ENCODE measurements at places on chromosomes 2 and 18.

- no peak for DNase-seq
Measured at GRCh38 chr2:147500229-147500628, 344.6 kb upstream of the ACVR2A start.

DNA sequence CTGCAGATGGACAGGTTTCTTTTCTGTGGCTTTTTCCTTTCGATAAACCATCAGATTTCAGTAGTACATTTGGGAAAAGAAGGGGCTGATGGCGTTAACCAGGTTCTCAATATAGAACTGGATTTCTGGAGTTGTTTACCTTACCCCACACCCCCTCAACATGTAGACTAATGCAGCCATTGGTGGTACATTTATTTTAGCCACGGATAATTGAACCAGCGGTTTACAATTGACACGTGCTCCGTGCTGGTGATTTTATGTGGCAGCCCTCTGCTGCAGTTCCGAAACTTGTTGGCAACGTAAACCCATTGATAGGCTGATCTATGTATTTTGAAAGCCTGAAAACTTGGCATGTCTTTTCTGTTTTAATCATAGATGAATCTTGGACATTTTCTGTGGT, 5.4 kb downstream of the SOX11 start:
- DNase-seq = peak; percentile 28

GRCh38 chr18:34292594-34292993, 67.9 kb upstream of the NOL4 start:
- DNase-seq = no peak

DNA sequence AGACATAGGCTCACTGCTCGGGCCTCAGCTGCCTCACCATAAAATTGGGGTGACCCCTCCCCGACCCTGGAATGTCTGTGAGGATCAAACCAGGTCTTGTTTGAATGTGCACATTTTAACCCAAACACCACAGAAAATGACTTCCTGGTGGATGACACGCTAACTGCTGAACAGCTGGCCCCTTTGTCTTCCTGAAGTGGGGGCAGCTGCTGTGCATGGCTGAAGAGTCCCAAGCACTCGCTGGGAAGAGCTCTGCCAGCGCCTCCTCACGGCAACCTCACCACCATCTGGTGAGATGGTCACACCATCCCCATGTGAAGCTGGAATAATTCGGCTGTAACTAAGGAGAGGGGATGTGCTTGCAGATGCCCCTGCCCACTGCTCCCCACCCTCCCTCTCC, 34.0 kb downstream of the AQP12A start:
- DNase-seq = no peak

DNA sequence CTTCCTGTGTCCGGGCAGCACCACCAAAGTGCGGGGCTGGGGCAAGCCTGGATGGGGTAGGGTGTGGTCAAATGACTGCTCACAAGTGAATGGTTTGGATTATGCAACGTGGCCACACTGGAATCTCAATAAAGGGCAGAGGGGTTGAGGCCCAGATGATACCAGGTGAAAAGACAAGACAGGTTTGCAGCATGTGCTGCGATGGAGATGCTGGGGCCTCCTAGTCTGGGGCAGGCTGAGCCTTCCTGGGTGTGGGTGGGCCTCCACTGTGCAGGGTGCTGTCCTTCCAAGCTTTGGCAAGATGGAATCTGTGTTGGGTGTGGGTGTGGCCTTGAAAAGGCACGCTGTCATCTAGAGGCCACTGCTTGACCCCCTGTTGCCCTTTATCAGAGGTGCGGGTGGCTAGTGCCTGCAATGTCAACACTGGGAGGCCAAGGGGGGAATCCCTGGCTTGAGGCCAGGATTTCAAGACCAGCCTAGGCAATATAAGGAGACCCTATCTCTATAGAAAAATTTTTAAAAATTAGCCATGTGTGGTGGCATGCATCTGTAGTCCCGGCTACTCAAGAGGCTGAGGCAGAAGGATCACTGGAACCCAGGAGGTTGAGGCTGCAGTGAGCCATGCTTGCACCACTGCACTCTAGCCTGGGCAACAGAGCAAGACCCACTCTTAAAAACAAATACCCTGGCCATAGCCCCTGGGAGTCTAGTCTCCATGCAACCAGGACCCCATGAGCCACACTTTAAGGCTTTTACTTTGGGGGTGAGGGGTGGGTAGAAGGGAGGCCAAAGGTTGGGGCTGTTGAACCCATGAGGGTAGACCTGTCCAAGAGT, 13.8 kb downstream of the RRM2 start:
- no peak for DNase-seq

- DNase-seq = no peak
Measured at GRCh38 chr2:95010718-95011117, 14.8 kb upstream of the MAL start.

DNA sequence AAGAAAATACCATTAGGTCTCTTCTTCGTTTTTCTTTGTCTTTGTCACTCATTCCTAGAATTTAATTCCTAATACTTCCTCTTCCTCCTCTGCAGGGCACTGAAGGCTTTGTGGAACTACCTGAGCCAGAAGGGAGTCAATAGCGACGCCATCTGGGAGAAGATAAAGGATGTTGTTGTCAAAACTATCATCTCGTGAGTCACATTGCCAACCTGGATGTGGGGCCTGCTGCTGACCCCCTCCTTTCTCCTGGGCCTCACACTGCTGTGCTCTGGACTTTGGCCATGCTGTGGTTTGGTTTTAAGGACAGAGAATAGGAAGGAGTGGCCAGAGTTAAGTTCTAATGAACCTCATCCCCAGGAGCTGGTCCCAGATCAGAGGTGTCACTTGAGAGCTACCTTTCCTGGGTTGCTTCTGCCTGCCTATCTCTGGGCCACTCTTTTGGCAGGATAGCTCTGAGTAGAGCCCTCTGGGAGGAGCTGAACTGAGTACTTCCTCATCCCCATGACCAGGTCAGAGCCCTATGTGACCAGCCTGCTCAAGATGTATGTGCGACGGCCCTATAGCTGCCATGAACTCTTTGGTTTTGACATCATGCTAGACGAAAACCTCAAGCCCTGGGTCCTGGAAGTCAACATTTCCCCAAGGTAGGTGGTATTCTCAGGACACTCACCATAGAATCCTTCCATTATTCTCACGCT, 33.1 kb upstream of the CYP27A1 start:
- no peak for DNase-seq

DNA sequence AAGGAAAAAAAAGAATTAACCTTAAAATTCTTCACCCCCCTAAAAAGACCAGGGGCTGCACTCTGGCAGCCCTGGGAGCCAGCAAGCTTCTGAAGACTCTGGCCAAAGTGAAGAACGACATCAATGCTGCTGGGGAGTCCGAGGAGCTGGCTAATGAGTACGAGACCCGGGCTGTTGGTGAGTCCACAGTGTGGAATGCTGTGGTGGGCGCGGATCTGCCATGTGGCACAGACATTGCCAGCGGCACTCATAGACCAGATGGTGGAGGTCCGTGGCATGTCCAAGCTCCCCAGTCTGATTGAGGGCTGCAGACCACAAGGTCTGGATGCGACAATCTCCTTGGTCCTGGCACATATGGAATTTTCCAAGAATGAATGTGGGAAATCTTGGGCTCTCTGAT, 47.4 kb downstream of the TRPM8 start:
- DNase-seq = no peak

Data from DMS79 treated with DMSO at 0.1 percent for 48 hours (cell line).